ENCODE measurements at places on chromosomes 5 and 9. TPM values are rescaled to one million over a fixed set of nuclear protein-coding genes. Genes with fewer than 3 reads are reported as not detected.

GABRA1 gene
- polyA plus RNA-seq, result not detected

GRCh38 chr5:42235241-42235640, 188.0 kb upstream of the GHR start:
- DNase-seq, result no peak

DNA sequence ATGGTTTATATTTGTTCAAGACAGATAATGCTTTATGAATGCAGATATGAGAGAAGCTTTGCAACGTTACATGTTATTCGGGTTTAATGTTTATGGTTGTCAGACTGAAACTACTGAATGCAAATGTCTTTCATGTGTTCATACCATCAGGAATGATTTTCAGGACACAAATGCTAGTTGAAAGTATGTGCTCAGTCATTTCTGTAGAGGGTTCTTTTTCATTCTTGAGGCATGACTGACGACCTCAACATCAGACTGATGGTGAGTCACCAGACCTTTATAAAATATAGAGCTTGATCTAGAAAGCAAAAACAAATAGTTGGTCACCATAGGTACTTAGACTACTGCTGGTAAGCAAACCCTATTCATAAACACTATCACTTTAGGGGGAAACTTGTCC, 287.3 kb upstream of the NUDT12 start:
- DNase-seq, result no peak

- no peak for DNase-seq
These were observed 65.9 kb upstream of the C5orf46 start for GRCh38 chr5:147972076-147972840.
